Amniotic stem cell (primary cell): ENCODE measurements at places on chromosomes 7 and 10.
A peak's percentile ranks its signal among the peaks of the same experiment; 100 is the strongest.

GRCh38 chr10:100345570-100346330 lies 1.3 kb upstream of the SCD start:
- DNase-seq, result no peak

DNA sequence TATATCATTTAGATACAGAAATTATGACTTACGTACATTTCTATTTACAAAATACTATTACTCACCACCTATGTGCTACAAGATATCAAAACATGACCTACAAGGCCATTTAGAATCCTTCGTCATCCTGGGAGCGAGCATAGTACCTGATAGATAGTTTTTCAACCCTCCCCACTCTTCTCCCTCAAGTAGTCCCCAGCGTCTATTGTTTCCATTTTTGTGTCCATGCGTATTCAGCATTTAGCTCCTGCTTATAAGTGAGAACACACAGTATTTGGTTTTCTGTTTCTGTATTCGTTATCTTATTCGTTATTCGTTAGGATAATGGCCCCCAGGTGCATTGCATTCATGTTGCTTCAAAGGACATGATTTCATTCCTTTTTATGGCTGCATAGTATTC lies 28.1 kb downstream of the PNLIPRP2 start:
- DNase-seq, result no peak

GRCh38 chr7:50363327-50364060 lies 59.0 kb downstream of the IKZF1 start:
- no peak for DNase-seq

DNA sequence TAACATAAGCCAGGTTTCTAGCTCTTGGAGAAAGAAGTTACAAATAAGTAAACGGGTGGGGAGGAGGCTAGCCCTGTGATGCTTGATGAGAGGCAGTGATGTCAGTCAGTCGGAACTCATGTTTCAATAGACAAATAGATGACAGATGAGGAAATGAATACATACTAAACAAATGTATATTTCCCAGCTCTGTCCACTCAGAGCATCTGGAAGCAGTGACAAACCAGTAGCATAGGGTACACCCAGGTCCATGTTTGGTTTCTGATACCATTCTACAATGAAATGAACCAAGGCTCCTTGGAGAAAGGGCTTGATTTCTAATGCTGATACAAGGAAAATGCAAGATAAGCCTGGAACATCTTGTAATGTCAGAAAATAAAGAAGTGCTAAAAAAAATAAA lies 30.6 kb downstream of the PODXL start:
- DNase-seq, result no peak

DNA sequence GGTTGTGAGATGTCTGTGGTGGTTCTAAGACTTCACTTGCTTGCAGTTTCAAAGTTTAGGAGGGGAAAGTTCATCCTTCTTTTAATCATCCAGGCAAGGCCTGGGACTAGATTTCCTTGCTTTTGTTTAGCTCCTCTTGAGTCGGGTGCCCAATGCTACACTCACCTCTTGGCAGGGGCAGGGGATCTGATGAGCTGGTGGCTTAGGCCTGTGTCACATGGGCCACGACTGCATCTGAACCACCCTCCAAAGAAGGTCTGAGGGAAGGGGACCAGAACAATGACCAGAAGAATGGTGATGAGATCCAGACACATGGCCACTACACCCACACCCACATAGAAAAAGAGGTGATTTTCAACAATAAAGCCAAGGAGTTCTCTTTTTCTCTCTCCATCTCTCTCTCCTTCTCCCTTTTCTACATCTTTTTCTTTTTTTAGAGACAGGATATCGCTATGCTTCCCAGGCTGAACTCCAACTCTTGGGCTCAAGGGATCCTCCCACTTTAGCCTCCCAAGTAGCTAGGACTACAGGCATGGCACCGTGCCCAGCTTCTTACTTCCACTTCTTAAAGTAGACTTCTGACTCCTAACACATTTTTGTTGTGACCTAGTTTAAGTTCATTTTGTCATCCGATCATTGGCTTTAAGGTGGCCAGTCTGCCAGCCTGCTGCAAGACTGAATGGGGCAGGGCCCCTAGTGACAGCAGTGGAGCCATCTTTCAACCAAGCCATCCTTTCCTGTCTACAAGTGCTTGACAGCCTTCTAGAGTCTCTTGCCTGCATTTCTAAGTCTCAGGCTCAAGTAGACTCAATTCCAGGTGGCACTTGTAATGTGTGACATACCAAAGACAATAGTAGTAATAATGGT lies 350.9 kb downstream of the RNLS start:
- no peak for DNase-seq

DNA sequence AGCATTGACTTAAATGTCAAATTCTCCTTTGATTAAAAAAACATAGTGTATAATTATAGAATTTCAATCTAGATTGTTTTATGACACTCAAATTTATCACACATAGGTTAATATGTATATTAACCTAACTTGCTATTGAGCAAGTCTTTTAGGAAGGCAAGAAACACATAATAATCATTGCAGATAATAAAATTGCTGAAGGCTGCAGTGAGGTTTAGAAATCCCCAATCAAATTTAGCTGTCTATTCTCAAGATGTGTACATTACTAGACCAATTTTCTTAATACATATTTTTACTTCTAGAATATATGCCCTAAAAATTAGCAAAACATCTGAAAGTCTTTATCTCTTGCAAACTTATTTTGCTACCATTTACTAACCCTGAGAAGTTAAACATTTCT lies 34.9 kb upstream of the SEMA3D start:
- DNase-seq, result no peak

GRCh38 chr7:32058002-32058401 lies 12.2 kb downstream of the PDE1C start:
- no peak for DNase-seq

DNA sequence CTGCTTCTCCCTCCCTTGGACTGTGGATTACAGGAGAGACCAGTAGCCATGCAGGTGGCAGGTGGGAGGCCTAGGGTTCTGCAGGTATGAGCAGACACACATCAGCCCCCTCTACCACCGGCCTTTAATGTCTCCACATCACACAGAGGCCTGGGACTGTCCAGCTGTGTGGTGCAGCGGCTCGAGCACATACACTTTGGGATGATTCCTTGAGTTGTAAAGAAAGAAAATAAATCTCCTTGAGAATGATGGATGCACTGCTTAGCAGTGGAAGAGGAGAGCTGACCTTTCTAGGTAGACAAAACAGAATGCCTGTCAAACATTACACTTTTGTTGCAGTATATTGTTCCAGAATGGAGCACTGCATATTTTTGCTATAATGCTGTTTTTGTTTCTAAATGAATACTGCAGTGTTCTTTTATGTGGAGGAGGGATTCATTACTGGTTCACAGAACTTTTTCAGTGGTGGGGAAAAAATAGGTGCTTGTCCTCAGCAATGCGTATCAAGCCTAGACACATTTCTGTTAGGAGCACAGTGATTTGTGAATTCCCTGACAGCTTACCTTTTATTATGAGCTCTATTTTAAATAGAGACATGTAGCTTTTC lies 66.0 kb downstream of the PTPRE start:
- DNase-seq, result no peak

GRCh38 chr10:130900441-130901160 lies 410.9 kb downstream of the TCERG1L start:
- no peak for DNase-seq

GRCh38 chr7:30984359-30985107 lies 20.8 kb downstream of the GHRHR start:
- DNase-seq, result no peak

DNA sequence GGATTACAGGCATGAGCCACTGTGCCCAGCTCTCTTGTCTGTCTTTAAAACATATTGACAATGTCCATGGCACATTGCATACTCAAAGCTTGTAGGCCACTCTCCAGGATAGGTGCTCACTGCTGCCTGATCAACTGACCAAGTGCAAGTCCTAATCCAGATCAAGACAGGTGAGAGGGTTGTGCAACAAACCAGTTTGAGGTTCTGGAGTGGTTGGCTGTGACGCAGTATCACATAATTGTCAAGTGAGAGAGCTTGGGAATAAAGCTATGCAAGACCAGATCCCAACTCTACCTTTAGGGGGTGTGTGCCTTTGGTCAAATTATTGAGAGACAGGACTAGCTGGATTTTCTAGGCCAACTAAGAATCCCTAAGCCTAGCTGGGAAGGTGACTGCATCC lies 43.0 kb upstream of the OPN4 start:
- DNase-seq, result no peak

- no peak for DNase-seq
Measured at GRCh38 chr7:3949242-3949640, 648.2 kb downstream of the SDK1 start.

- DNase-seq, result no peak
Measured at GRCh38 chr10:78412605-78413004, 378.9 kb downstream of the RPS24 start.

GRCh38 chr7:51182636-51183166 lies 133.9 kb downstream of the COBL start:
- no peak for DNase-seq

- DNase-seq, result no peak
Measured at GRCh38 chr7:70554646-70555045, 577.3 kb upstream of the GALNT17 start.

DNA sequence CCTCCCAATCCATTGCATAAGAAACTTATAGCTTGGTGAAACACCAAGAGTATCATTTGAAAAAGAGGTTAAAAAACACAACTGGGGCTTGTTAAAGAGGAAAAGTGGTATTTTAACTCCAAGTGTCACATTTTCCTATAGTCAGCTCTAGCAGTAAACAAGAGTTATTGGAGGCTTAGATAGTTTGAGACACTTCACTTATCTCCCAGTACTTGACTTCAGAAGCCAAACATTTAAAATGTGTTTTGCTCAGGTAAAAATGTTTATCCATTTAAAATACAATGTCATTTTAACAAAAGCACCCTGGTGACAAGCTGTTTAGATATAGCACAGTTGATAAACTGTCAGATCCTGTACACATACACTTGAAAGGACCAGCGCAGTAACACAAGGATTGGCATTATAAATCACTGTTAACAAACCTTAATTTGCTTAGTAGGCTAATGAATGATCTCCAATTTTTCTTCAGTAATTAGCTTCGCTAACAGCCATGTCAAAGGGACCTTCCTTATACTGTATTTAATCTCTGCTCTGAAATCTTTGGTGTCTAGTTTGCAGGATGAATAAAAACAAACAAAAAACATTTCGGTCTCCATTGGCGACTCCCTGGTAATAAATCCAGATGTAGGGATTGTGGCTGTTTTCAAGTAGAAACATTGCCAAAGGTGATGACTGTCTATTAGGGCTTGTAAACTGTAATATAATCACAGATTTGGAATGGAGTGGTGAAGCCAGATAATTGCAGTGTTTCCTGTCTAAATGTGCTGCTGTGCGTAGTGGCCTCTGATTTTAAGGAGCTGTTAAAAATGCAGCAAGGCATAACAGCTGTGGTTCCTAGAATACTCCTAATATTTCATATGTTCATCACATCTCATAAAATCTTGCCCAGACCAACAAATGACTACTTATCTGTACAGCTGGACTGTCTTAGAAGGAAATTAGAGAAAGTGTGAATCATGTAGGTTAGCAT lies 545.1 kb downstream of the AUTS2 start:
- no peak for DNase-seq

DNA sequence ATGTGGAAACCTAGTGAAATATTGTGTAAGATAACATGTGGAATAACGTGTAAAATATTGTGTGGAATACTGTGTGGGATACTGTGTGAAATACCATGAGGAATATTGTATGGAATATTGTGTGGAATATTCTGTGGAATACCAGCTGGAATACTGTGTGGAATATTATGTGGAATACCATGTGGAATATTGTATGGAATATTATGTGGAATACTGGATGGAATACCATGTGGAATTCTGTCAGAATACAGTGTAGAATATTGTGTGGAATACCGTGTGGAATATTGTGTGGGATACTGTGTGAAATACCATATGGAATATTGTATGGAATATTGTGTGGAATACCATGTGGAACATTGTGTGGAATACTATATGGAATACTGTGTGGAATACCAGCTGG lies 134.6 kb upstream of the CHST15 start:
- no peak for DNase-seq

DNA sequence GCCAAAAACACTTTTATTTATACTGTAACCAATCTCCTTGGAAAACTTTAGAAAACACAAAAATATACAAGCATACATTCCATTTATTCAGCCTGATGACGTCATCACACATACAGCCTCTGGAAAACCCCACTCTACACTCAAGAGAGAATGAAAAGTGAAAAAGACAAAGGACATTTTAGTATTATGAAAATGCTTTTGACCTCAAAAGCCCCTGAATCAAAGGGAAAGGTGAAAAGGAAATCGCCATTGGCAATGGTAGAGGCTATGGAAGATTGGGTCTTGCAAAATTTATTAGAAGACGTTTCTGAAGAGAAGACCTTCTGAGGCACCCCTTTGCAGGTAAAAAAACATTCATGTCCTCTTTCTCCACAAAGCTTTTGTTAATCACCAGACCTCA lies 82.9 kb upstream of the STRIP2 start:
- no peak for DNase-seq

- DNase-seq, result no peak
Measured at GRCh38 chr7:11701829-11702560, 130.0 kb downstream of the THSD7A start.

GRCh38 chr10:29772403-29772802 lies 137.6 kb upstream of the SVIL start:
- no peak for DNase-seq

DNA sequence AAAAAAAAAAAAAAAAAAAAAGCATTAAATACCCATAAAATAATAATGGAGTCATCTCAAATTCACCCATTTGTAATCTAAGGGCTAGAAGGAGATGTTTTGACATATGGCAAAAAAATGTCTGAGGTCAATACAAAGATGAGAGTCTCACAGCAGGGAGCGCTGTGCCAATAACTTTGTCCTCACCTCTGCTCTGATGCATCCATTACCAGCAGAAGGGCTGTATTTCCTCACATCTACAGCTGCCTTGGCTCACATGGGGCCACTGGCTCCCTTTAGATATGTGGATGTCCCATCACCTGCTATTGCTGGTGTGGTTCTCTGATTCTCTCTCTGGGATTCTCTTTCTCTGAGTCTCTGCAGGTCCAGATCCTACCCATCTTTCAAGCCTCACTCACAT lies 90.3 kb upstream of the FAM133B start:
- no peak for DNase-seq

DNA sequence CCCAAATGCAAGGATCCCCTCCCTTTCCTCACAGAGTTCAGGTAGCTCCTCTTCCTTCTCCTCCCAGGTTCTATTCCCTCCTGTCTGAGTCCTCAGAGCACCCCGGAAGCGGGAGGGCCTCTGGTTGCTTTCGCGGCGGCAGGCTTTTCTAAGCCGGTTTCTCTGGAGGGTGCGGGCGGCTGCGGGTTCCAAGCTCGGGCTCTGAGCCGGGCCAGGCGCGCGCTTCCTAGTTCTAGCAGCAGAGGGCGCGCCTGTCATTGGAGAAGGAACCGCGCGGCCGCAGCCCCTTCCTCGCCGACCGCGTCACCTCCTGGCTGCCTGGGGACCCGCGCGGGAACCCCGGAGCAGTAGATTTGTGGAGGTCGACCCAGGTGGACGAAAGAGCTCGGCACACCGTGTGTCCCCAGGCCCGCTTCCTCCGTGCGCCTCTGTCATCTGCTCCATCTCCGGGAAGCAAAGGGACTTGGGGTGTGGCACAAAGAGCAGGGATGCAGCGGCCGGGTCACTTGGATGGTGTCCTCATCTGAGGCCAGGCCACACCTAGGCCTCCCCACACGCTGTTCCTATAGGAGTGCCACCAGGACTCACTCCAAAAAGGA lies 389.0 kb upstream of the PODXL start:
- DNase-seq, result peak; percentile 8
